ENCODE measurements at places on chromosomes 5 and 9.

DNA sequence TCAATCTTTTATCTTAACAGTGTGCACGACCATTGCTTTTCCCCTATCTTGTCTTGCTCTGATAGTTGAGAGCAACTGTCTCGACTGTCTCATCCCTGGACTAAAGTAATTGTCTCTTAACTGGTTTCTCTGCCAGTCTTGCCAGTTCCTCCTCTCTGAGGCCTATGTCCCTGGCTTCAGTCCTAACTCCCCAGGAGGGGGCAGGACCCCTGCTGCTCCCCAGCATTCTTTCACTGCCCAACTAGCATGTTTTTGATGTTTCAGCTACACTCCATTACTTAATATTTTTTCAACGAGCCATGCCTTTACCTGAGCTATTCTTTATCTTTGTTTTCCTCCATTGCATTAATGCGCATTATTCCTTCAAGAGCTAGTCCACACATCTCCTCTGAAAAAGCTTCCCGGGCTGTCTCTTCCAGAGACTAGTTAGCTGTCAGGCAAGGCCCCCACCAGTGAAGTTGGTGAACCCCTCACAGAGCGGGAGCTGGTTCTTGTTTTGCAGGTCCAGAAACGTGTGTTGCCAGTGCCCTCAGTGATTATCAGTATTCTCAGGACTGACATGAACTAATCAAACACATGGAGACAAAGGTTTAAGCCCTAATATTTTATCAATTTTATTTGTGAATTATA lies 291.7 kb upstream of the KCNN2 start:
- H3K27ac ChIP-seq, result no peak overlapping the region
- H3K4me1 ChIP-seq, result no peaks in the 10 kb centered on the region
- H3K36me3 ChIP-seq, result no peaks in the 10 kb centered on the region
- no peak overlapping the region for H3K4me3 ChIP-seq
- DNase-seq, result no peak
- no peaks in the 10 kb centered on the region for H3K27me3 ChIP-seq

DNA sequence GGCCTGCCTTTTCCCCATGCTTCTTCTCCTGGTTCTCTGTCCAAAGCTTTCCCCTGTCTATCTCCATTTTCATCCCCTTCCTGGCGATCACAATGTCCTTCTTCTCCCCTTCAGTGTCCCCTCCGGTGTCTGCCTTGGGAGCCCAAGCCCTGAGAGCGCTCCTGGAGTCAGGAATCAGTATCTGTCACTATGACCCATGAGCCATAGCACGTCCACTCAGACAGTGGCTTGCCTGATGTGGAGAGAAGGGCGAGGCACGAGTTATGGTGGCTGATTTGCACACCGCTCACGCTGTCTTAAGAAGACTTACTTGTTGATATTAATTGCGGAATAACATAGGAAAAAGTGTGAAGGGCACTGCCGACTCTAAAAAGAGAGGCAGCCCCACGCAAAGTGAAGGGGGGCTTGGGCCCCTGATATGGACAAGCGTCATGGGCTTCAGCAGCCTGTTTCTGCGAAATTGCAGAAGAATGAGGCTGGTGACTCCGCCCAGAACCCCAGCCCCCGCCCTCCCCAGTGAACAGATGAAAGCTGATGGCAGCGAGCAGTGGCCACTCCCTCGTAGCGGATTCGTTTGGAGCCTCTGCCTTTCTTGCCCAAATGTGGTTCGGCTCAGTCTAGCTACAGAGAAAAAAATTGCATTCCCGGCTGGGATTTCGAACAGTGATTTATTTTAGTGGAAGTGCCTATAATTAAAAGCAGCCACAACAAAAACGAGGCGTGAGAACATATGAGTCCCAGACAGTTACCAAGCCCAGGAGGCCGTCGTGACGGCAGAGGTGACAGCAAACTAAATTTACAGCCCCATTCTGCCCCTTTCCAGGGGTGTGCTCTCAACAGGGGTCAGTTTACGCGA lies 149.8 kb downstream of the ICE1 start:
- H3K4me1 ChIP-seq, result peaks cover 8% of the 10 kb centered on the region
- H3K36me3 ChIP-seq, result no peaks in the 10 kb centered on the region
- no peak for DNase-seq

GRCh38 chr5:6644794-6645241 lies 11.6 kb downstream of the SRD5A1 start:
- no peak overlapping the region for H3K27ac ChIP-seq
- H3K4me3 ChIP-seq, result no peak overlapping the region
- H3K4me1 ChIP-seq, result no peaks in the 10 kb centered on the region

DNA sequence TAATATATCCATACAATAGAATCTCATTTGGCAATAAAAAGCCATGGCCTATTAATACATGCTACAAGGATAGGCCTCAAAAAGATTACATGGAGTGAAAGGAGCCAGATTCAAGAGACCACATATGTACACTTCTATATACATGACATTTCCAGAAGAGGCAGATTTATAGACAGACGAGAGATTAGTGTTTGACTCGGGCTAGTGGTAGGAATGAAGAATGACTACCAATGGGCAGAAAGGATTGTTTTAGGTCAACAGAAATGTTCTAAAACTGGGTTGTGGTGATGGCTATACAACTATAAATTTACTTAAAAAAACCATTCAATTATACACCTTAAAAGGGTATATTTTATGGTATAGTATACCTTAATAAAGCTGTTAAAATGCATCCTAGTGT lies 41.9 kb downstream of the SETX start:
- peaks cover 36% of the 10 kb centered on the region for H3K36me3 ChIP-seq
- no peak overlapping the region for H3K27ac ChIP-seq
- DNase-seq, result no peak
- H3K4me3 ChIP-seq, result no peak overlapping the region
- H3K27me3 ChIP-seq, result no peaks in the 10 kb centered on the region

All from spleen (tissue), 13 donors.